ENCODE measurements at places on chromosomes 1 and 21.

- peak; percentile 16 for DNase-seq
These were observed 23.9 kb downstream of the TRPM2 start for GRCh38 chr21:44377201-44377921.

GRCh38 chr1:184170719-184171118 is 119.2 kb downstream of the TSEN15 start:
- no peak for DNase-seq

DNA sequence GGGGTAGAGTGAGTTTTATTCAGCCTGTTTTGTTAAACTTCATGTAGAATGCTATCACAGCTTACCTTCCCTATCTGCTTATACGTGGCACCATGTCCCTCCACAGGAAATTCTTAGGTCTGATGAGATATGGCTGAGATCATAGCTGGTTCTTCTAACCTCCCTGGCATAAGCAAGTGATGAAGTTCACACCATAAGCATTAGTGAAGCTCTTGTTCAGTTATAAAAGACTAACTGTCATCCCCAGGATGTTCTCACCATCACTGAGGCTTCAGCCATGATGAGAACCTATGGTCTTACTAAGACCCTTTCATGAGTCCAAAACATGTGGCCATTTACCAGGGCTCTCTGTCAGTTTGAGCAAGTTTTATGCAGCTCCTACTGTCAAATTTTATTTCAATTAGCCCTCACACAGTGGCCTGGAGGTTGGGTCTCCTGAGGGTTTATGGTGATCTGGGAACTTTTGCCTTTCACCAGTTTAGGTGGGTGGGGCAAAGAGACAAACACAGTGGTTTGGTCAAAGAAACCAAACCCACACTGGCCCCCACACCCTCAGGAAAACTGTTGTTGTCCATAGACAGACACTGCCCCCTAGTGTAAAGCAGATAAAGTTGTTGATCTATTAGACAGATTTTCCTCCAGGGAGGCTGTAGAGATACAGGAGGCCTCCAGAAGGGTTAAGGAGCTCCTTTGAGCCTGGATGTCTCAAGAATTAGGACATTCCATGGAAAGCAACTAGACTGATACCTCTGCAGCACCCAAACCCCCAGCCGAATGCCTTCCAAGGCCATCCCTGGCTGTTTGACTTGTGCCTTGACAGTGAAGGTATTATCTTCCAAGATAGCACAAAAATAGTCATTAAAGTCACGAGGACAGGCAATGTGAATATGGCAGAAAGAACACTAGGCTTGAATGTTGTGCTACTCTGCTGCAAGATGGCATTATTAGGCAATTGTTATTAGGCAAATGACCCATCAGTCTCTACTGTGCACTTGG is 5.0 kb downstream of the SLC22A15 start:
- DNase-seq, result peak; percentile 19

DNA sequence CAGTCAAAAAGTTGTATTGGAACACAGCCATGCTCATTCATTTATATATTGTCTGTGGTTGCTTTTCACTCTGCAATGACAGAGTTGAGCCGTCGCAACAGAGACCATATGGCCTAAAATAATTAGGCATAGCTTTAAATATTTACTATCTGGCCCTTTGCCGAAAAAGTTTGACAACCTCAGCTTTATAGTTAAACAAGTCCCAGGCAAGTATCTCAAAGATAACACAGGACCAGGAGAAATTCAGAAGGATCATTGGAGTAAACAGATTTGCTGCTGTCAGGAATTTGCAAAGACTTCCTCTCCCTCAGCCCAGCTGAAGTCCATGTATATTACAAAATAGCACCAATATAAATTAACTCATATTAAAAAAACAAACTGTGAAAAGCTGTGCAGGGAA is 34.4 kb downstream of the NID1 start:
- no peak for DNase-seq

DNA sequence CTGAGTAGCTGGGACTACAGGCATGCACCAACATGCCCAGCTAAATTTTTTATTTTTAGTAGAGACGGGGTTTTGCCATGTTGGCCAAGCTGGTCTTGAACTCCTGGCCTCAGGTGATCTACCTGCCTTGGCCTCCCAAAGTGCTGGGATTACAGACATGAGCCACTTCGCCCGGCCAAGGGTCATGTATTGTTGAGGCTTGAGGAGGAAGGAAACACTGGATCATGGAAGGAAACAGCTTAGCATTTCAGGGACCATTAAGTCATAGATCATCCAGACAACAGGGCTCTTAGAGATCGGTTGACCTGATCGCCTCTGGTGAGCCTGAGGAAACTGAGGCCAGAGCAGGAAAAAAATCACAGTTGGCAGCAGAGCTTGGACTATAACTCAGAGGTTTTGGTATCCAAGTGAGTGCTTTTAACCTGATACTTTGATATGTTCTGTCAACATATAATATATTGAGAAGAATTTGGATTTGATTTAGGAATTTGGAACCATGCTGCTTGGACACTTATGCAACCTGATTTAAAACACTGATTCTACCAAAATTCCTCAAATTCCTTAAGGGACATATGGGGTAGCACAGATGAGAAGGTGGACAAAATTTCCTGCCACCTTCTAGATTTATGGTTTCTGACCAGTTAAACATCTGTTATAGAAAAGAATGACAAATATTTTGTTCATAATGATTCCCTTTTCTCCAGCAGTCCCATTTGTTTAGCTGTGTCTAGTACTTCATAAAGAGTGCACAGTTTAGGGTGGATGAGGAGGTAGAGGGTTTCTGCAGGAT is 13.1 kb upstream of the BMP8A start:
- DNase-seq, result no peak

- DNase-seq, result peak; percentile 91
These were observed 825 bp downstream of the TMEM39B start for GRCh38 chr1:32073299-32074229.

GRCh38 chr1:229024528-229025130 is 246.3 kb upstream of the RAB4A start:
- no peak for DNase-seq

GRCh38 chr1:7172804-7173203 is 387.6 kb downstream of the CAMTA1 start:
- DNase-seq, result no peak

DNA sequence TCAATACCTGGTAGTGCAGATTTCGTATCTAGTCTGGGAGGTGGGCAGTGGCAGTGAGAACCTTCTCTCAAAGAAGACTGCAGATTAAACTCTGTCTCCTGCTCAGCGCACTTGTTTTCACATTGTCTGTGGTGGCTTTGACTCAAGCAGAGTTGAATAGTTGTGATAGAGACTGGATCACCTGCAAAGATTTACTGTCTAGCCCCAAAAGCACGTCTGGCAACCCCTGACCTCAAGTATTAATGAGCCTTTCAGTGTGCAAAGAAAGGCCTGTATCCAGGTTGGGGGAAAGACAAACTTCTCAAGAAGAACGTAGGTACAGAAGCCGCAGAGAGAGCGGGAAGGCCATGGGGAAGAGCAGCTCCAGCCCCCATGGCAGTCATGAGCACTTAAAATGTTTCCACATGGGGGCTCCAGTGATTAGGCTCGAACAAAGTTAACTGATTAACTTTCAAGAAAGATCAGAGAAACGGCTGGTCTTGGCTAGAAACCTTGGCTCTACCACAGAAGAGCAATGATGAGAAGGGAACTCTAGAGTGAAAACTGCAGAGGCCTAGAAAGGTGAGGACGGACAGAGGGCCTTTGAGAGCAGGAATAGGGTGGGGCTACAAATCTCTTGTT is 15.2 kb downstream of the HENMT1 start:
- DNase-seq, result no peak

DNA sequence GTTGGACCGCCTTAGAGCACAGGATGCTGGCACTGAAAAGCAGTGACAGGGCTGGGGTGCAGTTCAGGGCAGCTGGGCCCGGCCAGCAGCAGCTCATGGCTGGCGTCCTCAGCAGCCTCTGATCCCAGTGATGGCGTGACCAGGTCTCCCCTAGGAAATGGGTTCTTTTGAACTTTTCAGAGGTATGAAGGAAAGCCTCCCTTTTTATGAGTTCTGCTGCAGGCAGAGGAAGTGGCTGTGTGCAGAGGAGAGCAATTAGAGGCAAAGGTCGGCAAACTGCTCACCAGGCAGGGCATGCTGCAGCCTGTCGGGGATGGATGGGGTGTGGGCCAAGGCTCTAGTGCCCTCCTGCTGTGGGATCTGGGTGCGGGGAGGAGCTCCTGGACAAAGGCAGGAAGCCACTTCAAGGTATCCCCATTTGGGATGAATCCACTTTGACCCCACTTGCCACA is 45.6 kb upstream of the RAB4A start:
- peak; percentile 24 for DNase-seq

GRCh38 chr1:203098914-203099520 is 13.2 kb upstream of the MYOG start:
- DNase-seq, result no peak

DNA sequence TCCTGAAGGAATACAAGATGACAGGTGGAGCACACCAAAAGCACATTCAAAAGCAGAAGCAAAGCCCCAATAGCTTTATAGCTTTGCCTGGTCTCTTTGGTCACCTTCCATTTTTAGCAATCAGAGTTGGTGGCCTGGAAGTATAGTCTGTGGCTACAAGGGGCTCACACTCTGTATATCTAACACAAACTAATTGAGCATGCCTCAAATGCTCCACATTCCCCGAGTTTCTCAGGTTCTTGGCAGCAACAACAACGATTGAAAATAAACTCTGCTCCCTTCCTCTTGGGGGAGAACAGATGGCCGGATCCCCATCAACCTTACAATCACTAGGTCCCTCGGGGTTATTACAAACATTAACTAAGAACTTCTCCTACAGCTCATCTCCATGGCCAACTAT is 24.9 kb upstream of the TADA1 start:
- no peak for DNase-seq

DNA sequence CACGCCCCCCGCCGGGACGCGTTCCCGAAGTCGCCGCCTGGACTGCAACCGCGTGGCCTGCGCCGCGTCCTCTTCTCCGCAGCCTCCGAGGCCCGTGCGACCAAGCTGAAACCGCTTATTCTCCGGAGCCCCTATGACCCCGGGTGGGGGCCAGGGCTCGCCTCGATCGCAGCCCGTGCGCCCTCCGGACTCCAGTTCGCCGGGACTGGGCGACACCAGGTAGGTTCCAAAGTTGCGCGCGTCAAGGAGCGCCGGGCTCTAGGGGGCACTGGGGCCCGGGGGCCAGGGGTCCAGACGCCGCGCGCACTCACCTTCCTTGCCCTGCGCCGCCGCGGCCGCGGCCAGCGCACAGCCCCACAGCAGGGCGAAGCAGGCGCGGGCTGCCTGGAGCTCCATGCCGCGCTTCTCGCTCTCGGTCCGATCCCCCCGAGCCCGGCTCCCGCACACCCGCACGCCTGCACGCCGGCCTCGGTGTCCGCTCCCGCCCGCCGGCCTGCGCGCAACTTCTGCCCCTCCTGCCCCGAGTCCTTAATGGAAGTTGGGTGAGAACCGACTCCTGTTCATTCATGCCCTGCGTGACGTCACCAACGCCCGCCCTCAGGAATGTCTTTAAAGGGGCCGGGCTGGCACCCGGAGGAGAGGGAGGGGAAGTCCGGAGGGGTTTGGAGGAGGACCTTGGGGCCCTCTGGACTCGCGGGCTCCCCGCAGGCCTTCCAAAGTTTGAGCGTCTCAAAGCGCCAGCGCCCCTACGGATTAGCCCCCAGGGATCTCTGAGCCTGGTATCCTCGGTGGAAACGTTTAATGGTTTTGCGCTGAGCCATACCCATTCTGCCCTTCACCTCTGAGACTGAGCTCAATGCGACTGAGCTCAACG is at the start of gene EPHA2:
TSS of gene EPHA2 (minus strand) at position 533 of the 874 bp plus-strand sequence. CDS start at position 396, 137 bp downstream.
- DNase-seq, result peak; percentile 75

GRCh38 chr1:226408285-226409184 is 642 bp upstream of the PARP1 start:
- peak; percentile 35 for DNase-seq

DNA sequence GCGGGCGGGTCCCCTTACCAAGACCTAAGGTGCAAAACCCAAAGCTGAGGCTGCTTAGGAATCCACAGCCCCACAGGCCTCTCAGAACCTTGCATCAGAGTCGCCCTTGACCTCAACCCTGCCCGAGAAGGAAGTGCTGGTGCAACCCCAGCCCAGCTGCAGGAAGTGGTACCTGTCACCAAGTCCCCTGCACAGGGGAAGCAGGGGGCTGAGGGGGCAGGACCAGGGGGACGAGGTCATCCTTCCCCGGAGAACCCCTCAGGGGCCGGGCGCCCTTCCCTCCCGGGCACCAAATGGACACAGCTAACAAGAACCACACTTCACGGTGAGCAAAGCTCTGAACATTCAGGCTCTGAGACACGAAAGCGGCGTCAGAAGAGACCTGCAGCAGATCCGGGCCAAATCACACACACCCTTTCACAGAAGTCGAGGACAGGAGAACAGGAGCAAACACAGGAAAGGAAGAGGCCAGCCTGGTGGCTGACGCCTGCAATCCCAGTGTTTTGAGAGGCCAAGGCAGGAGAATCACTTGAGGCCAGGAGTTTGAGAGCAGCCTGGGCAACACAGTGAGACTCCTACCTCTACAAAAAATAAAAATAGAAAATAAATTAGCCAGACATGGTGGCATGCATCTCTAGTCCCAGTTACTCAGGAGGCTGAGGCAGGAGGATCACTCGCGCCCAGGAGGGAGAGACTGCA is 6.4 kb downstream of the ITGB2 start:
- no peak for DNase-seq

GRCh38 chr1:44609412-44609767 is 64.9 kb downstream of the TMEM53 start:
- peak; percentile 6 for DNase-seq

- DNase-seq, result no peak
These were observed 289.8 kb downstream of the NTNG1 start for GRCh38 chr1:107430540-107431228.

DNA sequence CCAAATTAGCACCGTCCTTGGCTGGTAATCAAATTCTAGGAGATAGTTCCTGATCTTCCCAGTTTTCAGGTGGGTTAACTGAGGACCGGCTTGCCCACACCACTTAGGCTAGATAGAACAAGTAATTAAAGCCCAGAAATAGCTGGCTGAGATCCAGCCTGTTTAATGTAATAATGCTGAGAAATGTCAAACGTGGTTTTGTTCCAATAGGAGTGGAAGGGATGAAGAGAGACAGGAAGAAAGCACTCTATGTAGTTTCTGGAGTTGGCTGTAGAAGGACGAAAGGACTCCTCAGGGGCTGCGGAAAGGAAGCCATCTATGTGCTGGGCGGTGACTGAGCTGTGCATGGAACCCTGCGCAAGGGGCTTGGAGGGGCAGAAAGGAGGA is 18.6 kb downstream of the NAV1 start:
- peak; percentile 26 for DNase-seq

GRCh38 chr1:4699376-4700301 is 45.2 kb downstream of the AJAP1 start:
- DNase-seq, result no peak

- DNase-seq, result no peak
These were observed 27.1 kb downstream of the ZNHIT6 start for GRCh38 chr1:85681087-85681486.

GRCh38 chr21:17821121-17821520 is 2.0 kb upstream of the C21orf91 start:
- DNase-seq, result no peak
